CD4-positive, alpha-beta T cell treated with Interleukin-15 for 4 hours (primary cell): ENCODE measurements at places on chromosomes 2 and 18.

- no peak for DNase-seq
Observed at GRCh38 chr2:10008809-10009176, 34.6 kb upstream of the KLF11 start.

DNA sequence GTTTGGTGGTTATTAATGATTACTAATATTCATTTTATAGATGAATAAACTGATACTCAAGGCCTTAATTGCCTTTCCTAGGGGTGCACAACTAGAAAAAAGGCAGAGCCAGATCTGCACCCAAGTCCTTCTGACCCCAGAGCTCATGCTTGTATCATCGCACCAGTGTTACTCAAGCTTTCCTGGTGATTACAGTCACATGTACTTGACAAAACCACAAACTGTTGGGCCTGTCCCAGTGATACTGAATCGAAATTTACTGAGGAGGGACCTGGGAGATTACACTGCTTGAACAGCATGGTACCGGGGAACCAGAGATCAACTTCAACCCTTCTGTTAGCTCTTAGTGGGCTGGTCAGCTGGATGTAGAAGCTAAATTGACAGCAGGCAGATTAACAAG lies 33.7 kb downstream of the FASTKD2 start:
- no peak for DNase-seq

GRCh38 chr2:175626796-175627195 lies 375.3 kb downstream of the LNPK start:
- DNase-seq, result no peak

DNA sequence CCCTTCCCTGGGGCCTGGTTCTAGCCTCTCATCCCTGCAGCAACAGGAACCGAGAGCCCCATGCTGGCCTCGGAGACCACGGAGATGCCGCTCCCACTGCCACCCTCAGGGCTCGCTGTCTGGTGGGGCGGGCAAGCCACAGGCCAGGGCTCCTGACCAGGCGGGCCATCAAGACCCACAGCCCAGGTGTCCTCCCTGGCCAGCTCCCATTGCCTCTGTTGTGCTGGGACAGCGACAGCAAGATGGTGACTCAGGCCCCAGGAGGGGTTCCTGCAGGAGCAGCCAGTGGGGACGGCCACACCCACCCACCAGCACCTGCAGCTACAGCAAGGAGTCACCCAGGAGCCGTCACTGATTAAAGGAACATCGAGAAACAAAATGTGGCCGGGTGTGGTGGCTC lies 7.4 kb downstream of the KLHL30 start:
- DNase-seq, result no peak

DNA sequence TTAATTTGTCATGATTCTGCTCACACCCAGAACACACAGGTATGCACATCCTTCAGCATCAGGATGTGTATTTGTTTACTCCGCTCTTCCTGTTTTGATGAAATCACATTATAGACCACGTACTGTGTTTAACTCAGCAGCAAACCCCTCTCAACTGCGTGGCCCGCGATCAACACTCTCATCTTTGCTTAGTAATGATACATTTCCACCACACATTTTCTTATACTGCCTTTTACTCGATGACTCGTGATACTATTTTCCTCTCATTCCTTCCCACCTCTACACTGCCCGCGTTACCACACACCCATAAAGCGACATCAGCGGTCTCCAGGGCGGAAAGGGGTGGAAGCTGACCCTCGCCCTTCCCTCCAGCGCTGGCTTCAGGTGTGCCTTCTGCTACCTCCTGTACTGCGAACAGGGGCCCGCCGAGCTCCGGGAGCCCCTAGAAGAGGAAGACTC lies 1.3 kb downstream of the NETO1 start:
- no peak for DNase-seq

- no peak for DNase-seq
Observed at GRCh38 chr2:41329040-41329439, 718.8 kb upstream of the PKDCC start.

DNA sequence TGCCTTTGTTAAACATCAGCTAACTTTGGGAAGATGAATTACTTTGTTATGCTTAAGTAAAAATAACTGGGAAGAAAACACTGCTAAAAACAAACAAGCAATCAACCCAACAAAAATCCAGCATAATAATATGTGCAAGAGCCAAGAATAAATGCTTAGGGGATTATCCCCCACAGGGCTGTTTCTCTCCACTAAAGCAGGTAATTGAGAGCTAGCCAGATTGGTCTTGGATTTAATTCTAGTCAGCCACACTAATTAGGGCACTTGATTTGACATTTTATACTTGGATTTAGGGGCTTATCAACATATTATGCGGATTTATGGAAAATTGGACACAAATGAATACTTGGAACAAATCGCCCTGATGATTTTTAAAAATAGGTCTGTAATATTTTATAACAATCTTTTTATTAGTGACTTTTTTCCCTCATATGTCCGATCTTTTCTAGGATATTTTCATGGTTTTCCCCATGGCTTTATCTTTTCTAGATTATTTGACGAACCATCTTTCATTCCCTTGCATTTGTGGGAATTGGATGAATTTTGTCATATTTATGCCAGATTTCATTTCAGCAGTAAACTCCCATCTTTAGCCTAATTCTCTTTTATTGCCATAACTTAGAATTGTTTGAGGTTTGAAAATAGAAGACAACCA lies 199.1 kb upstream of the NXPH2 start:
- no peak for DNase-seq

- DNase-seq, result no peak
Observed at GRCh38 chr2:177585234-177585863, 192.8 kb downstream of the AGPS start.

GRCh38 chr2:33577084-33577483 lies 22.0 kb downstream of the FAM98A start:
- no peak for DNase-seq

DNA sequence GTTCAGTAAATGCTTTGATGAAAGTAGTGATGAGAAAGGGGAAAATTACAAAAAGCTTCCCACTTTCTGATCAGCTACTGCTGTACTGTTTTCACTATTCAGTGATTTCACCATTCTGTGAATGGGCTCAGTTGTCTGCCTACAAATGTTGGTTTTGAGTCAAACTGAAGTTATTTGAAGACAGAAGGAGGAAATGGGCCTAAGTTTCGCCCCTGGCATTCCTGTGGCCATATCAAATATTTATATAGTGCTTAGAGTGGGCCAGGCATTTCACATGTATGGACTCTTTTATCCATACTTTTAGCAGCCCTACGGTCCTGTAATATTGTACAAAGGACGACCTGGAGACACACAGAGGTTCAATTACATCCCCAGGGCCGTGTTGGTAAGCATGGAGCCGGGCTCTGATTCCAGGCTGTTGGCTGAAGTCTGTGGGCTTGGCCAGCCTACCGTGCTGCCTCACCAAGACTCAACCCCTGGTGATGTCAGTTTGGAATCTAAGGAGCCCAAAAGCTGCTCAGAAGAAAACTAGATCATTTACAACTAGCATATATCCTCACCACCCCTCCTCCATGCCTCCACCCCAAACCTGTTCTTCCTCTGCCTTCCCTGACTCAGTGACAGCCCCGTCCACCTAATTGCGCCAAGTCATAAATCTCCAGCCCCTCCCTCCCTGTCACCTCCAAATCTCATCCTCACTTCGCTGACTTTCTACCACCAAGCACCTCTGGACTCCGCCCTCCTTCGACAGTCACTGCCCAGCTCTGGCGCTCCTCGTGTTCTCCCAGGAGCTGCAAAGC lies 10.1 kb upstream of the GRHL1 start:
- DNase-seq, result no peak

DNA sequence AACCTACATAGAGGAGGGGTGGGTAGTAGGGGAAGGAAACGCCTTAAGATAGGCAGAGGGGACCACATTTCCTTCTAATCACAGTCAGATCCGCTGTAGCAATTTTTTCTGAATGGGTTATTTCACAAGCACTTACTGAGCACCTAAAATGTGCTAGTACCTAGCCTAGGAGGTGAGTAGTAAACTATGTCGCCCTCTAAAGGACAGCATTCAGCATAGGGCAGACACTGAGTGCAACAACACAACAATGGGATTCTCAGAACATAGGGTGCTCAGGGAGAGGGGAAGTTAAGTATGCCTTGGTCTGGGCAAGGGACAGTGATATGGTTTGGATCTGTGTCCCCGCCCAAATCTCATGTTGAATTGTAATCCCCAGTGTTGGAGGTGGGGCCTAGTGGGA lies 166.1 kb upstream of the RAB6C start:
- no peak for DNase-seq

- no peak for DNase-seq
Observed at GRCh38 chr18:55588111-55588869, at the start of gene TCF4. TSS of gene TCF4 (minus strand) at chr18:55588192. CDS start at chr18:55587116, 1,076 bp downstream.

- DNase-seq, result no peak
Observed at GRCh38 chr2:75221862-75222261, 22.5 kb upstream of the TACR1 start.
